Stimulated activated CD4-positive, alpha-beta T cell treated with anti-CD3 and anti-CD28 coated beads, Interleukin-15, amount 100 ng/mL, for 1 hour (primary cell): ENCODE measurements at places on chromosomes 4 and X.

- DNase-seq, result no peak
Measured at GRCh38 chr4:113383111-113383785, 333.8 kb downstream of the ANK2 start.

DNA sequence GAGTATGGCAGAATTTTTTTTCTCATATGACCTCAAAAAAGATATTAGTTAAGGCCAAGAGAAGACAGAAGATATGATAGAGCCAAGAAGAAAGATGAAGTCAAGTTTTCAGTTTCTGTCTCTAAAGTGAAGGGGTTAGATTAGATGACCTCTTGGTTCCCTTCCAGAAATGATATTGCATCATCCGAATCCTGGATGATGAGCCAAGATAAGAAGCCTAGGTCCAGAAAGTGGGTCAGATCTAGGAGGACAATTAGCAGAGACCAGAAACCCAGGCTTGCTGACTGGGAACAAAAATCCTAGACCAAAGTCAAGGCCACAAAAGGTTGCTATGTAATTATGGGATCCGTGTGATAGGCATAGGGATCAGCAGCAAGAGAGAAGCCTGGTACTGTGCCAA is 20.2 kb downstream of the SATL1 start:
- DNase-seq, result no peak

DNA sequence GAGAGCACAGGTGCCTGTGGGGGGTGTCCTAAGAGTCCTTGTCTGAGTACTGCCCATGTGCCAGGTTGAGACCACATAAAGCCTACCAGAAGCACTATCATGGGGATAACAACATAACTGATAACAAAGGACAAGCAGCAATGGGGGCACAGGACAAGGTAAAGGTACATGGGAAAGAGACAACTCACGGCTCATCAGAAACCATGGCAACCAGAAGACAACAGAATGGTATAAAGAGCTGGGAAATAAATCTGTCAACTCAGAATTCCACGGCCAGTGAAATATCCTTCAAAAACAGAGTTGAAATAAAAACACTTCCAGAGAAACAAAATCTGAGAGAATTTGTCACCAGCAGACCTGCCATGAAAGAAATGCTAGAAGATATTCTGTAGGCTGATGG is 20.0 kb downstream of the CENPU start:
- DNase-seq, result no peak

- DNase-seq, result no peak
Measured at GRCh38 chr4:121697564-121697963, 784 bp upstream of the ANXA5 start.

DNA sequence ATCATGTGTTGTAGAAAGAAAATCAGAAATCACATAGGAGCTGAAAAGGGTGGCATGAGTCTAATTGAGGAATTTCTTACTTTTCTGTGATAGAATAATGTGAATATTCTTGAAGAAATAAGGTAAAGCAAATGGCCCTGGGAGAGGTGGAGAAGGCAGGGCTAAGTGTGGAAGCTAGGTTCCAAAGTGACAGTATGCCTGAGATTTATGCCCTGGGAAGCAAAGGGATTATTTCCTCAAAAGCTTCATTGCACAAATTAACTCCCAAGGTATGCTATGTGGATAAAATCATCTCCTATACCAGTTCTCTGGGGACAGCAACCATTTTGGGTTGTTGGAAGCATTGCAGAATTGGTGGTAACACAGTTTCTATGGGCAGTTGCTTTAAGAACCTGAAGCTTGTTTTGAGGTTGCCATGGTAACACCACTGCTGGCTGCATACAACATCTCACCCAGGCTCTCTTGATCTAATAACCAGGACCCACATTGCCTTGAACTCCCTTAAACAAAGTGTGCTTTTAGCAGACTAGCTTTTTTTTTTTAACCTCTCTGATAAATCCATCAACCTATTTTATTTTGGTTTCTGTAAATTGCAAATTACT is 21.0 kb downstream of the MAOA start:
- no peak for DNase-seq

- no peak for DNase-seq
Measured at GRCh38 chr4:138658518-138658917, 357.1 kb upstream of the NOCT start.

GRCh38 chr4:183966371-183966770 is 61.3 kb downstream of the STOX2 start:
- no peak for DNase-seq
